Aorta (tissue), 5 donors: ENCODE measurements at places on chromosomes 4 and X. TPM values are rescaled to one million over a fixed set of nuclear protein-coding genes. Genes with fewer than 3 reads are reported as not detected.
A peak's percentile ranks its signal among the peaks of the same experiment; 100 is the strongest.

- DNase-seq = no peak
Observed at GRCh38 chrX:10074241-10074941, 82.4 kb upstream of the CLCN4 start.

DNA sequence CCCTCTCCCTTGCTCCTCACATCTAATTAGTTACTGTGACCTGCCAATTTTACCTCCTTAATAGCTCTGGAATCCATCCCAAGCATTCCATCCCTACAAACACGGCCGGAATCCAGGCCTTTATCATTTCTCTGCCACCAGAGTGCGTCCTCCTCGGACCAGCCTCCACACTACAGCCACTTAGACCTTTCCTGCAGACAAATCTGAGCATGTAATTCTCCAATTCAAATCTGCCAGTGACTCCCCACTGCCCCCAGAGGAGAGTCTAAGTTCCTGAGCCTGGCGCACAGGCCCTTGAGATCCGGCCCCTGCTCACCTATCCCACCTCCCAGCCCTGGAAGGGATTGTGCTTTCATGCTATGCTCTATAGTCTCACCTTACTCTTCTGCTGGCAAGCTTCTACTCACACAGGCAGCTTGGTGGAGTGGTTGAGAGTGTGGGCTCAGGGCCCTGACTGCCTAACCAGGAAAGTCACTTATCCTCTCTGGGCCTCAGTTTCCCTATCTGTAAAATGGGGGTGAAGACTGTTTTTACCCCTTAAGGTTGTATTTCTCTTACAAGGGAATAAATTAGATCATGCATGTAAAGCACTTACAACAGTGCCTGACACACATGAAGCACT lies 31.2 kb downstream of the PJA1 start:
- no peak for DNase-seq

DNA sequence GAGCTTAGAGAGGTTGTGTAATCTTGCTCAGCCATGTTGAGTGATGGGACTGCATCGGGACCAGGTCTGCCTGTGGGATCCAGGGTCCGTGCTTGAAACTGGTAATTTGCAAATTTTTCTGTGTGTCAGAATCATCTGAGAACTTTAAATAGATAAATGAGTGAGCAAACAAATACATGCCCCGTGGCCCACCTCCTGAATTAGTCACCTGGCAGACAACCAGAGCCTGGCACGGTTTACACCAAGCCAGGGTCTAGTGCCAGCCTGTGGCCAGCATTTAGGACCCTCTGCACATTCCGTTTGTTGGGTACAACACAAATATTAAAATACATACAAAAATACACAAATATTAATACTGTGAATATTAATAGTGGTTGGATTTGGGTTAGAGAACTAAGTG lies 90.6 kb upstream of the STOX2 start:
- DNase-seq = no peak

GRCh38 chr4:162350331-162350730 lies 186.5 kb upstream of the FSTL5 start:
- DNase-seq = no peak

DNA sequence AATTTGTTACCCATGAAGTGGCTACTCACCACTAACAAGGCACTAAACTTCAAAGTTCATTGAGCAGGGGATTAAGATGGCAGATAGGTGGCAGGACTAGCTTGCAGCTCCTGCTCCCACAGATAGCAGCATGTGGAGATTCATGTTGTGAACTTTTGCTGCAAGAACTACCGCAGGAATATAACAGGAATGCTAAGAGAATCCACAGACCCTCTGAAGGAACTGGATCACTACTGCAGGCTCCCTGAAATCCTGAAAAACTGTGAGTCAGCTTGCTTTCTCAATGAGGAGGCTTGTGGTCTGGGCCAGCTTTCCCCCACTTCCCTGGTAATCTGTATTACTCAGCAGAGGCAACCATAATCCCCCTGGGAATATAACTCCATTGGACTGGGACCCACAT lies 118.5 kb upstream of the VCX2 start:
- no peak for DNase-seq

DNA sequence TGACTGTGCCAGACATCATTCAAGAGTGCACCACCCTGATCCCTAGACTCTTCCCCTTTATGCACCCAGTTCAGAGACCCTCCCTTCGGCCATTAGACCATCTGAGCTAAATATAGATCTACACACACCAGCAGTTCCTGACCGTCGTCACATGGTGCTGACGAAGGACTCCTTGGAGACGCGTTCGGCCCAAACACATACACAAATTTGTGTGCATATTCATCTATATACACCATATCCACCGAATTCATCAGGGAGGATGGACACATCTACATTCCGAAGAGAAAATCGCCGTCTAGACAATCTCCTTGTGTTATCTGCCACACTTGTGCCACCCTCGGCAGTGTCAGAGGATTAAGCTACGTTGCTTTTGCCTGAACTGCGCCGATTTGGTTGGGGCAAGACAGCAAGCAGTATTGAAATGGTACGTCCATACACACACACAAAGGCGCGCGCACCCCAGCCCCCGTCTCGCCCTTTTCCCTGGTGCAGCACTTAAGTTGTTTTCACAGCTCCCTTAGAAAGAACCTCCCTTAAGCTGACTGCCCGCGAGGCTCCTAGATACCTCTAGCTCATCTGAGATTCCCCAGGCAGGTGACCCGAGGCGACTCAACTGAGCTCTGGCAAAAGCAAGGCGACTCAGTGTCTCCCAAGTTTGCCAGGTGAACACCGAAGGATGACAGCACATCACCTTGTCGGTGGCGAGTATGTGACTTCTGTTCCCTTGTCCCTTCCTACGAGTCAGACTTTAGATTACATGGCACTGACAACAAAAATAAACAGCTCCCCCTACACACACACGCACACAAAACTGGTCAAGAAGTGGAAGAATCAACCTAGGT lies 1.0 kb downstream of the RASGEF1B start:
- peak; percentile 79 for DNase-seq

DNA sequence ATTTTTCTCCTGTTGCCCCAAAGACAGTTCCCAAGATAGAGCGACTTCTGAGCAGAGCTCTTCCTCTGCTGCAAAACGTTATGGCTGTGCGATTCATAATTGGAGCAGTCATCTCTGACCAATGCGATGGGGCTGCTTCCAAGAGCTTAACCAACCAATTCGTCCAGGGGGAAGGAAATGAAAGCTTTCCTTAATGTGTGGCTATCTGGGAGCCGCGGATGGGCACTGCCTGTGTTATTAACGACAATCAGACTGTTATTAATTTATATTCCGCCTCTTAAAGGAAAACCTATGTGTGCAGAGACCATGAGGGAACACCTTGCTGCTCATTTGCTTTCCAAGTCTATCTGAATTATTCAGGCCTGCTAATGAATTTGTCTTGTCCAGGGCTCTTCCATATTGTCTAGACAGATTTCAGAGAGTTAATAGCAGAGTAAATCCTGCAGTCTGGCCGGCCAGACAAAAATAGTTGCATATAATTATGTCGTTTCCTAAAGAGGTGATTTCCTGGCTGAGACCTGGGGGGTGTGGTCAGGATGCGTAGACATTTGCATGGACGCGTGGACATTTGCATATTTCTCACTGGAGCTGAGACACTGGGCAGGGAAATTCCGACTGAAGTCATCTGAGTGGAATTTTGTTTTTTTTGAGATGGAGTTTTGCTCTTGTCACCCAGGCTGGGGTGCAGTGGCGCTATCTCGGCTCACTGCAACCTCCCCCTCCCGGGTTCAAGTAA lies 135.4 kb downstream of the HMX1 start:
- no peak for DNase-seq

DNA sequence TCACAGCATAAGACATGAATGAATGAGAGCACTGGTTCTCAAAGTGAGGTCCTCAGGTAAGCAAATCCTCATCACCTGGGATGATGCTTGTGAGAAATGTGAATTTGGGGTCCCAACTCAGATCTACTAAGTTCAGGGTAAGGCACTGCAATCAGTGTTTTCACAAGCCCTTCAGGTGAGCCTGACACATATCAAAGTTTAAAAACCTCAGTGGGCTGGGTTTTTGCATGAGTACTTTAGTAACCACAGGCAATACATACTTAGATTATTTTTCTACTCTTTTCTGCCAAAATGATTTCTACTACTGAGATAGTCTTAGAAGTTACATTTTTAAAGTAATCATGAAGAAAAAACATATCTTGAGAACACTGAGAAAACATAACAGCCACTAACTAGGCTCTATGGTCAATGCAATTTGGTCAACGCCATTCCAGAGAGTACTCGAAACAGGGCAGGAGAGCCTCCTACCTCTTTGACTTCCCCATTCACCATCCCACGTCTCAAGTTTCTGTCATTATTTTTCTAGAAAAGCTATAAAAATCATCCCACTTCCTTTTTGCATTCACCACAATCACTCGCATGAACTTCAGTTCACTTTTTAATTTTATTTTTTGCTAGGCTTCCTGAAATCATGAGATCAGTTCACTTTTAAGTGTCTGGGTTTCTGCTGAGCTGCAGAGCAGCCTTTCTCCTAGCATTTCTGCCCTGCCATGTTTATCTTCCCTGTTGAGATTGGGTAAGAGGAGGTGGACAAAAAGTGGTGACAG lies 73.8 kb downstream of the MFAP3L start:
- DNase-seq = no peak

DNA sequence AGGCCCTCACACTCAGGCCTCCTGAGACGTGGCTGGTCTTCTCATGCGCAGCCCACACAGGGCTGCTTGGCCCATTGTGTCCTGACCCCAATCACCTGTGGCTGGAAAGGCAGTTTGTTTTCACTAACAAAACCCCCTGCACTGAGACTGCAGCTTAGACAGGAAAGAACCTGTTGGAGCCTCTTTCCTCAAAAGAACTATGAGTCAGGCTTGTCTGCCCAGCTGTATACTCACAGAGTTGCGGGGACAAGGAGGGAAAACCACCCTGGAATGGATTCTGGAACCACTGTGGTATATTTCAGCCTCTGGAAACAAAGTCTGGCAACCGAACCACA lies 5.2 kb upstream of the TMEM156 start:
- no peak for DNase-seq

GRCh38 chr4:168723569-168723968 lies 226.7 kb downstream of the PALLD start:
- DNase-seq = no peak

GRCh38 chr4:101283434-101283833 lies 63.9 kb downstream of the PPP3CA start:
- DNase-seq = no peak

DNA sequence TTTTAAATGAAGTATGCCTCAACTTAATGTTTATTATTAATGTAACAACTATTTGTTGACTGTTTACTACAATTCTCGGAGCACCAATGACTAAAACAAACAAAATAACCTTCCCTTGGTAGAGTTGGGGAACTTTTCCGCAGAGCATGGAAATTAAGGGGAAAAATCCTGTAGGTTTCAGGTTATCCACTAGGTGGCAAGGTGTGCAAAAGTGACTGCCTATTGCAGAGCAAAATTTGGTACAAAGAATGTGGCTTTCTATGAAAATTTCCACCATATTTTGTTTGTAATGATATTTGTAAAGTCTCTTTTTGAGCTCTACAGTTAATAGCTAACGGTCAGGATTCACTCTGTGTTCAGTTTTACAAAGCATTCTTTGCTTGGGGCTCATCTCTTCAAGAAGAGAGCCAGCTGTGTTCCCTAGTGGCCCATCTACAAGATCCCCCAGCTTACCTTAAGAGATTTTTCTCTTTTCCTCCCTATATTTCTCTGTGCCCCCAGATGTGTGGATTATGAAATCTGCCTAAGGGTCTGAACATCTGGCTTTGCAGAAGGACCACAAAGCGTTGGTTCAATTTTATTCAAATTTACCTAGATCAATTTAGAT lies 61.1 kb downstream of the FBXO8 start:
- no peak for DNase-seq

DNA sequence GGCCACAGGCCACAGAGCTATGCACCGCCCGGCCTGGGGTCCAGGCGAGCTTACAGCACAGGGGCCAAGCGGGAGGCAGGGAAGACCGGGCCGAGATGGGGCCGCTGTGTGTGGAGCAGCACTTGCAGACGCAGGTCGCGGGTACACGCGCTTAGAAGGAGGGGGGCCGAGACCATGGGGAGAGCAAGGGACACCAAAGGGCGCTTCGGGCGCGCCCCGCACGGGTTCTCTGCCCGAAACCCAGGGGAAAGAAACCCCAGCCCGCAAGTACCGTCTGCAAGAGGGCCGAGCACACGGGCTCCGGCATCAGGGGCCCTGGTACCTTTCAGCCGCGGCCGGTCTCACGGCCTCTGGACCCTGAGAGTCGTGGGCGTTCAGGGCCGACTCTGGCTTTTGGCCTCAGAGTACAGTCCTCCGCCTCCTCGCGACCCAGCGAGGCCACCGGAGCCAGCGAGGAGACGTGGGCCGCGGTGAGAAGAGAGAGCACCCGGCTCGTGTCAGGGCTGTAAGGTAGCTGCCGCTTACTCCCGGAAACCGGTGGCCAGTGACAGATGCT lies 342 bp downstream of the EOLA2 start:
- DNase-seq = peak; percentile 61

DNA sequence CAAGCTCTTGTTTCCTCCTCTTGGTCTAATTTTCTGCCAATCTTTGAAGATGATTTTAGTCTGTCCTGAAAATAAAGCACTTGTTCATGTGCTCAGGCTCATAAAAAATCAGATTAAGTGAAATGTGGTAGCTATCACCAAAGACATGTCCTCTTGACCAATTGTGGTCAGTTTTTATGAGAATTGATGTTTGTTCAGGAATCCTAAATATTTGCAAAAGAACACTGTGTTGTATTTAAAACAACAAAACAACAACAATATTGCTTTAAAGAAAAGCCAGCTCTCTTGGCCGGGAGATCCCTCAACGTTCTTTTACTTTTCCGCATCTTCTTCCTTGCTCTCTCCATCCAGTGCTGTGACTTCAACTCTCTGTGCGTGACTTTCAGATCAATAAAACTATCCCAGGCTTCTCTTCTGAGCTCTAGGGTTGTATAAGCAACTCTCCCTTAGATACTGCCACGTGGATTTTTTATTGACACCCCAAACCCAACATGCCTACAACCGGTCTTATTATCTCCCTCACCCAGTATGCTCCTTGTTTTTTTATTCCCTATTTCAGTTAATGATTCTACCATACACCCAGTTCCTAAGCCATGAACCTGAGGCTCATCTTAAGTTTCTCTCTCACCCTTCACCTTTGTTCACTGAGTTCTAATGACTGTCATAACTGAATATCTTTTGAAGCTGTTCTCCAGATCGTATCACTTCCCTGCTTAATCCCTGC lies 309.9 kb downstream of the ARHGAP10 start:
- DNase-seq = no peak

Gene SLC26A1
- polyA plus RNA-seq = 0.38 TPM

Gene TMPRSS11F
- polyA plus RNA-seq = not detected

Gene IBSP
- not detected for polyA plus RNA-seq

Gene WDR13
- polyA plus RNA-seq = 103 TPM

Gene TLR1
- polyA plus RNA-seq = 1.1 TPM

Gene STK32B
- 0.63 TPM for polyA plus RNA-seq

Gene FANCB
- 0.38 TPM for polyA plus RNA-seq

Gene LRAT
- polyA plus RNA-seq = 0.50 TPM

Gene TLR3
- 2.0 TPM for polyA plus RNA-seq

Gene CFP
- 3.7 TPM for polyA plus RNA-seq

Gene GJB1
- polyA plus RNA-seq = 2.0 TPM

Gene POLN
- polyA plus RNA-seq = 7.0 TPM

Gene TRPC3
- polyA plus RNA-seq = not detected

Gene NAP1L2
- polyA plus RNA-seq = 3.1 TPM

Gene PPEF2
- not detected for polyA plus RNA-seq

Gene RHOXF1
- 4.8 TPM for polyA plus RNA-seq

Gene CSAG1
- polyA plus RNA-seq = not detected

Gene TXK
- polyA plus RNA-seq = 1.4 TPM

Gene SLC10A6
- polyA plus RNA-seq = not detected
